ENCODE measurements at places on chromosomes 6 and 20. TPM values are rescaled to one million over a fixed set of nuclear protein-coding genes. Genes with fewer than 3 reads are reported as not detected.

DNA sequence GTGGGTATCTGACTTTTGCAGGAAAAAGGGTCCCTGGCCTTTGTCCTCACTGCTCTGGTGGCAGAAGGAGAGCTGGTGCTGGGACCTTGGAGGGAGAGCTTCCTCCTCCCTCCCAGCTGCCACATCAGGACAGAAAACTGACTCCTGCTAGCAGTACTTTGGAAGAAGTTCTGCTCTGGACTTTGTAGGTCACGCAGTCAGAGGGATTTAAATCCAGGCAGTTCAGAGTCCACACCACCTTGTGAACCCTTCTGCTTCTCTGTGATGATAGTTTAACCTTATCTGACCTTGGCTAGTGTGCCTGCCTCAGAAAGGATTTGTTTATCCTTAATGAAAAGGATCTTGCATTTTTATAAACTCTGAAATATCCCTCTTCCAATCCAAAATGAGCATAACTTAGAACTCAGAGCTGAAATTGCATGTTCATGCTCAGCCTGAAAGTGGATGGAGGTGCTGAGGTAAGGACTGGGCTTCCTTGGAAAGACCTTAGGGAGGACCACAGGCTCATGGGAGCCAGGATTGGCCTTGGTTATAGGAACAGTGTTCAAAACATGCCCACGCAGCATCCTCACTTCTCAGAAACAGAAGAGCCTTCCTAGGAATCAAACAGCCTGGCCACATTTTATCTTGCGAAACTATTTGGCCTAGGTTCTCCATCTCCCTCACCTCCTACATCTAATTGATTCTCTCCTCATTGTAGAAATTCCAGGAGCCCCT lies 123.9 kb upstream of the SASH1 start:
- no peak for DNase-seq

GRCh38 chr6:86629123-86629522 lies 308.2 kb upstream of the HTR1E start:
- DNase-seq: no peak

TPD52L1 gene
- polyA plus RNA-seq: 92.7 TPM

LTV1 gene
- polyA plus RNA-seq: 48.2 TPM

FAM229B gene
- 40.6 TPM for polyA plus RNA-seq

Data from left kidney (tissue), 8 donors.